ENCODE measurements at places on chromosomes 2 and 18.

DNA sequence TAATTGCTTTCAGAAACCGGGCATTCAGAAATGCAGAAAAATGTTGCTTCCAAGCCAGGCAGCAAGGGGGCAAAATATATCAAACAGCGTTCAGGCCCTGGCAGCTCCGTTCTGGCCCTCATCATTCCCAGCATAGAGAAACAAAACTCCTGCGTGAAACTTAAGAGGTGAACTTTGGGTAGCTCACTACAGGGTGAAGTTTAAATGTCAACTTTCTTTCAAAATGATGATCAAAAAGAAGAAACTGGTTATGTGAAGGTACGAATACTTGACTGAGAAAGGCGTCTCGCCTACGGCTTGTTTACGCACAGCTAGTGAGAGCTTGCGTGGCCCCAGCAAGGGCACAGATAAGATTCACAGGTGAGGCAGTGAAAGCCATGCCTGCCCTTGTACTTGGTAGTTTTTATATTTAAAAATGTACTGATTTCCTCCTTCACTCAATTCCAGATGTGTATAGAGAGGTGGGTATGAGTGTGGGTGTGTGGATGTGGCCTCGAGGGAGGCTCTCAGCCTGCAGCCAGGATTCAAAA lies 127.5 kb downstream of the NFATC1 start:
- DNase-seq = no peak

GRCh38 chr2:96157649-96158553 lies 12.7 kb upstream of the DUSP2 start:
- no peak for DNase-seq

DNA sequence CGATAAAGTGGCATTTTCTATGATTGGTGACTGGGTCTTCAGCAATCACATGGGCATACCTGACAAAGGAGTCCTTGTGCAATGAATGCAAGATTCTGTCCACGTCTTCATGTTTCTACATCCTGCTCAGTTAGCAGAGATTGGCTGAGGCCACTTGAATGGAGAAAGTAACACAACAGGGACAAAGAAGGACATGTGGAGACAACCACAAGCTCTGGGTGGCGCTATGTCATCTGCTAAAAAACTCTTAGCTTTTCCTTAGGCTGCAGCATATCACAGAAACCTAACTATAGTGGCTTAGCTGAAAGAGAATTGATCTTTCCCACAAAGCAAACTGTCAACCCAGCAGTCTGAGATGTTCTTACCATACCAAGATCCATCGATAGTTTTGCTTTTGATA lies 1109.7 kb downstream of the SOCS6 start:
- DNase-seq = peak; percentile 25

GRCh38 chr2:149329489-149330126 lies 779 bp upstream of the LYPD6 start:
- peak; percentile 80 for DNase-seq

DNA sequence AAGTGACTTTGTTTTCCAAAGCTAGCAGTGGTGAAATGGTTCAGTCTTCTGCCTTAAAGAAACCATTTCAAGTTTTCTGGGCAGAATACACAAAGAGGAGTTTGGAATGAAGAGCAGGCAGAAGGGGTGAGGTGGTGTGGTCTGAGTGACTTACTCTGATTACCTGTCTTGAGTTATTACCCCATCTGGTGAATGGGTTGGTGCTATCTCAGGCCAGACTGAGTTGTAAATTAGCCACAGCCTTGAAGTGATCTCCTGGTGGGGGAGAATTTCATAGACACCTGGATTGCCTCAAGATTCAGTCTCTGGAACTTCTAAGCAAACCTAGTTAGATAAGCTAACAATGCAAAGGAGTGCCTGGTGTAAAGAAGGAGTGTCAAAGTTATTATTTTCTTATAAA lies 983.5 kb upstream of the NXPH2 start:
- DNase-seq = no peak

DNA sequence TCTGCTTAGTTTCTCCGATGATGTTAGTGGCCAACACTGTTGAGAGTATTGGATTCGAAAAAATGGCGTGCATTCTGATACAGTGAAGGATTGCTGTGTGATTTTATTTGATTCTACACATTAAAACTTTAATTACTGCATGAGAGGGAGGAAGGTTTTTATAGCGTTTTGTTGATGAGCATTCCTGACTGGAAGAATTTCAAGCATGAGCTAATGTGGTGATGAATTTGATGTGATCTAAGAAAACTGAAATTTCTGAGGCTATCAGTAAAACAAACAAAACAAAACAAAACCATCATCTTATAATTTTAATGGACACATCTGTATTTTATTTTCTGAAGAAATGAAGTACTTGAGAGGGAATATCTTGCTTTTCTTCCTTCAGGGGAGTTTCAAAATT lies 59.6 kb downstream of the ITGB6 start:
- DNase-seq = no peak

DNA sequence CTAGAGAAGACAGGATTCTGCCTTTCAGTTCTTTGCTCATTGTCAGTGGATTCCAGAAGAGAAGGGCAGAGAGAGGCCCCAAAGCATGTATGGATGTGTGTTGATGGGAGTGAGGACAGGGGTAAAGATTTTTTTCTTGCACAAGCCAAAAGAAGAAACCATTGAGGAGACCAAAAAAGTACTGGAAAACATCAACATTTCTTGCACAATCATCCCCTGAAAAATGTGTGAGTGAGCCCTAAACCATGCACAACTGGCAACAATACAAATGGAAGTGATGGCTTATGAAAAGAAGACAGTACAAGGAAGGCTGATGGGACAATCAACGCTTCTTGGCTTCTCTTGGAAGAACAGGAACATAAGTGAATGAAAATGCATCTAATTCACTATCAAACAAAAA lies 5.6 kb upstream of the SMAD7 start:
- no peak for DNase-seq

DNA sequence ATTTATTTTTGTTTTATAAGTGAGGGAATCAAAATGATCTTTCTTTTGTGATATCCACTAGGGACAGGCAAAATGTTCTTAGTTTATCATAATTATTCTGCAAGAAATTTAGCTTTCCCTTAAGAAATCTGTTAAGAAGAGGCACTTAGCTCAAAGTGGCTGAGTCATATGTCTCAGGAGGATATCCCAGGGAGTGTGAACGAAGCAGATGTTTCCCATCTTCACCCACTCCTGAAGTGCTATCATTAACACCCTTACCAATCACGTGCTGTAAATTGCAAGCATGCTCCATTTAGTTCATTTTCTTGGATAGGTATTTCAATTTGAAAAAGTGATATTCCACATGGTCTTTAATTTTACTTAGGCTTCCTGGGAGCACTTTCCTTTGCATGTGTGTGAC lies 774.3 kb upstream of the TMEFF2 start:
- no peak for DNase-seq

DNA sequence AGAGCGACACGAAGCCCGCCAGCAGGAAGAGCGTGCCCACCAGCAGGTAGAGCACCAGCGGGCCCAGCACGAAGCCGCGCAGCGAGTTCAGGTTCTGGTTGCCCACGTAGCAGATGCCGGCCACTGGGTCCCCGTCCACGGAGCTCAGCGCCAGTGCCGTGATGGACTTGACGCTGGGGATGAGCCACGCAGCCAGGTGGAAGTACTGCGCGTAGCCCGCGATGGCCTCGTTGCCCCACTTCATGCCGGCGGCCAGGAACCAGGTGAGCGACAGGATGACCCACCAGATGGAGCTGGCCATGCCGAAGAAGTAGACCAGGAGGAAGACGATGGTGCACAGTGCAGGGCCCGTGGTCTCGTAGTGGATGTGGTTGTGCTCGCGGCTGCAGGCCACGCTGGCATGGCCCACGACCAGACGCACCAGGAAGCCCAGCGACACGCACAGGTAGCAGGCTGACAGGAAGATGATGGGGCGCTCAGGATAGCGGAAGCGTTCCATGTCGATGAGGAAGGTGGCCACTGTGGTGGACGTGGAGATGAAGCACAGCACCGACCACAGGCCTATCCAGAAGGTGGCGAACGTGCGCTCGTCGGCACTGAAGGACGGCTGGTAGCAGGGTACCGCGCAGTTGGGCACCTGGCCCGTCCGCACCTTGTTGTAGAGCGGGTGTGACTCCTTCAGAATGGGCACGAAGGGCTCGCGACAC lies 2.1 kb downstream of the FZD5 start:
- DNase-seq = no peak

- DNase-seq = no peak
Observed at GRCh38 chr2:118800736-118801135, 46.7 kb downstream of the EN1 start.

- no peak for DNase-seq
Observed at GRCh38 chr2:19843992-19844515, 57.7 kb downstream of the TTC32 start.

DNA sequence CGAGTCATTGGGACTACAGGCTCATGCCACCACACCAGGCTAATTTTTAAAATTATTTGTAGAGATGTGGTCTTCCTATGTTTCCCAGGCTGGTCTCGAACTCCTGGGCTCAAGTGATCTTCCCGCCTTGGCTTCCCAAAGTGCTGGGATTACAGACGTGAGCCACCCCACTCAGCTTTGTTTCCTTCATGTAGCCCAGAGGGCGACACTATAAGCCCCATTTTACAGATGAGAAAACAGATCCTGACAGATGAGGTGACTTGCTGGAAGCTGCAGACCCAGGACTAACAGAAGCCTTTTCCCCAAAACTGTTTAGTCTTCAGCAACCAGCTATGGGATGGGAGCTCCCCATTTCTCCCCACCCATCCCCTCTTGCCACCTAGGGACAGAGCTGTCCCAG lies 7.2 kb upstream of the CTDSP1 start:
- DNase-seq = no peak

DNA sequence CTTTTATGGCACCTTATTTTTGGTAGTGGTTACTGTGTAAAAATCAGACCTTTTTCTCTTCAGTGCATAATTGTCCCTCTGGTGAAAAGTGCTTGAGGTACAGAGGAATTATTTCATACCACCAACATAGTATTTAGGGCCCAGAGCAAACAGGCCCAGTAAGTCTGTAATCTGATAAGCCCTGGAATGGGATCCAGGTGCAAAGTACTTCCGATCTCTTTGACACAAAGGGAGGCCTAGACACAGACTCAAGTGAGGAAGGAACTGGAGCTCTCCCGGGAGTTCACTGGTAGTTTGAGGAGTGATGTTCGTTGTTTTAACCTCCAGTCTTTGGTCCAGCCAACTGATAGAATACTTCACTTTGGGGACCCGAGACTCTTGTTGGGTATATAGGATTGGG lies 57.4 kb downstream of the RAB31 start:
- no peak for DNase-seq

GRCh38 chr2:71884303-71885042 lies 263.2 kb downstream of the CYP26B1 start:
- no peak for DNase-seq

DNA sequence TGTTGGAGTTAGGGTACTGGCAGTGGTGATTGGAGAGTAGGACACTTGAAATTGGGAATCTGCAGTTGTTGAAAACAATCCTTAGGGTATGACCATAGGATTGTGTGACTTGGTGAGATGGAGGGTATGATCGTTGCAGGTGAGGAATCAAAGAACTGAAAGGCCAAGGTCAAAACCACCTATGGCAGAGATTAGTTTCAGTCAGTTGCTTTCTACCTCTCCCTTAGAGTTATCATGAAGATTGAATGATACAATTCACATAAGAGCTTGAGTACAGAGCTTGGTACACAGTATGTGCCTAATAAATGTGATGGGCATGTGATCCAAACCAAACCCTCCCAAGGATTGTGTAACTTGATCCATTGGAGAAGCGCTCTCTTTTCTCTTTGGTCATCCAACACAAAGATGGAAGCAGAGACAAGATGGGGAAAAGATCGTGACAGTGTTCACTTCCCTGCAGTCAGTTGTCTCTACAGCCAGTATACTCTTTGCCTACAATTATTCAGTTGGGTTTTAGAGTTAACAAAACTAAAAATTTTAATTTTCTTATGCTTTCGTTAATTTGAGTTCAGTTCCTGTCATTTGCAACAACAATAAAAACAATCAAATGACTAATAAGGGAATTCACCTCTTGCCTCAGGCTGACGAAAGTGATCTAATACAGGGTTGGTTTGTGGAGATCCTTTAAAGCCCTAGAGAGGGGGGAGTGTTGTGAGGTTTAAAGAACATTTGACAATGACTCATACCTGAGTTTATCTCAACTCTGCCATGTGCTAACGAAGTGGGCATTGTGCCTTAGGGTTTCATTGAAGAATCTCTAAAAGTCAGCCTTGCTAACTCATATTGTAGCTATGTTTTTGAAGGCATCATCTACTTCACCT lies 14.8 kb upstream of the SMAD2 start:
- no peak for DNase-seq

DNA sequence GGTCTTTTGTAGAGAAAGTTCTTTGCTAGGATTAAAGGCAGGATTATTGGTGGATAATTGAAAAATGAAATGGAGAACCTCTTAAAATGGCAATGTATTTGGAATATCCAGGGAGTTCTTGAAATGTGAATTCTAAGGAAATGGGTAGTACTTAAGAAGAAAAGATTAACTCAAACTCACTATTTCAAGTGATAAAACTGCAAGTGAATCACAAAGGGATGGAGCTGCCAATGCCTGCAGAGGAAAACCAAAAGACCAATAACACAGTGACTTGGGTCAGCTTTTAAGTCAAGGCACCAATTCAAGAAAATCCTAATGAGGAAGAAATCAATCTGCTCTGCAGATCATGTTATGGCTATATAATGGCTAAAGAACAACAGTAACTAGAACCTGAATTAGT lies 67.6 kb upstream of the ETAA1 start:
- no peak for DNase-seq

DNA sequence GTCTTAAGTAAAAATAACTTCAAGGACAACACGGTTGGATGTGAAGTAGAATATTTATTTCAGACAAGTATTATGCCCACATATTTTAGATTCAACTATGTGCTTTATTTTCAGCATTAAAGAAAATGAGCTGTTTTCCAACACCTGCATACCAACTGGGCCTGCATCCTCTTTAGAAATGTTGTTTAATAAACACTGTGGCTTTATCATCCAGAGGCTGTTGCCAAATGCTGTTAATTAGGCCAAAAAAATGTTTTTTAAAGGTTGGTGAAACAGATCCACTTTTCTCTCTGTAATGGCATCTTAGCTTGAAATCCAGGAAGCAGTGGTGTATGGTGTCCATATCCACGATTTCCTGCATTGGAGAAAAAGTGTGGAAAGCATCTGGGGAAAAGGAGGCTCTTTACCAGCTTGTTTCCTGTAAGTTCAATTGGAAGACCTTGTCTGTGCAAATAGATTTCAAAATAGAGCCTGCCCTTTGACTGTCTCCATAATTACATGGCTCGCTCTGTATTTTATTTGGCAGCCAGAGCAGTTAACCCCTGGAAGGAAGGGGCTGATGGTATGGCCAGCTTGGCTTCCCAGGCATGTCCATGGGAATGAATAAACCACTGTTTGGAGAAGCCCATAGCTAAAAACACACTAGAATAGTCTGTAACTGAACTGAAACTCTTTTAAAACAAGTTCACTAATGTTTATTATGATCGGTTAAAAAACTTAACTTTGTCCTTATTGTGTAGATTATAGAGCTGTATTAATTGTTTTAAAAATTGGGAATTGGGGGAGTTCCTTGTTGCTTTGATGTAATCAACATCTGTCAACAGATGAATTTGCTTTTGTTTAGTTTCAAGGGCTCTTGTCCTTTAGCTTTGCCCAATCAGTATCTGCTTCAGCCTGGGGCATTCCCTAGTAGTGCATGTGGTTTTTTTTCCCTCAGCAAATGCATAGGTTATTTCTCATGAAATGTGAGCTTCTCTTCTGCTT lies 33.0 kb upstream of the DLX1 start:
- peak; percentile 72 for DNase-seq

Measured in DMS153 (cell line).